Kidney (tissue), 22 donors: ENCODE measurements at places on chromosomes 4 and X. TPM values are rescaled to one million over a fixed set of nuclear protein-coding genes. Genes with fewer than 3 reads are reported as not detected.

The ART3 gene
- not detected for polyA plus RNA-seq

The YIPF7 gene
- not detected for polyA plus RNA-seq

DNA sequence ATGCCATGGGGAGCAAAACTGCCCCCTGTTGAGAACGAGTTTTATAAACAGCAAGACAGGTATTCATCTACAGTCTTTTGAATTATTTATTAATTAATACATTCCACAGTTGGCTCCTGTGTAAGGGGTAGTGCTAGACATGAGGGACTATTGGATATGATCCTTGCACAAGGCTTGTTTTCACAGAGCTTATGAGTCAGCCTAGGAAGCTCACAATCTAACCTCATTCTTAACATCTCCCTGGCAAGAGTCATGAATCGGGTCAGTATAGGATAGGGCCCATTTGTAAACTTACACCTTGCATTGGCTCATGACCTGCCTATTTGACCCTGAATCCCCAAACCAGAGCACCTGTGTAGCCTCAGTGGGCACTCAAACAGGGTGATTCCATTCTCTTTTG is 209.1 kb upstream of the HCCS start:
- no peaks in the 10 kb centered on the region for H3K27me3 ChIP-seq
- no peak for DNase-seq
- H3K36me3 ChIP-seq, result no peaks in the 10 kb centered on the region

DNA sequence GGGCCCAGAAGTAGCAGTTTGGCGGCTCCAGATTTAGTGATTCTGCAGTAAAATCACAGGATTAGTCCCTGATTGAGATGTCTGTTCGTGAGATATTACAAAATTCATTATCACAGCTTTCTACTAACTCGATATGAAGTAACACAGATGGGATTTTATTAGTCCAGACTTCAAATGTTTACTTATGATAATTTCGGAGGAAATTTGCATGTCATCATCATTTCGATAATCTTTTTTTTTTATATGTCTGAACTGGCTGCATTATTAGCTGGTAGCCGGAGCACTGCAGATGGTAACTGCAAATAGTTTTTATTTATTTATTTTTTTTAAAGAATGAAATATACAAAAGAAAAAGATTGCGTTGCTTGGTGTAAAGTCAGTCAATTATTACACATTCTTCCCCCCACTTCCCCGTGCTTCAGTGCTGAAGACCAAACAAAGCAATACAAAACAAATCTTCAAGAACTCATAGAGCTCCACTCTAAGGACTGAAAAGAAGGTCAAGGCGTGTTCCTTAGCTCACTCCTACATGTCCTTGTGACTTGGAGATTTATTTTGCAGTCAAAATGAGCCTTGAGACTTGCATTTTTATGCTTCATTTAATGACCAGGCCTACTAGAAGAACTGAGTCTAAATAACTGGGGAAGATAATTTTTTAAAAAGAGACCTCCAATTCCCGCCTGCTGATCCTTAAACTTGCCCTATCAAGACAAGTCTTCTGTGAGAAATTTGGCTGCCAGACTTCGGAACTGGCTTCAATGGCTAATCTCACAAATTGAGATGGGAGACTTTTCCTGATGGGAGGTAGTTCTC is 11.7 kb upstream of the PITX2 start:
- H3K27ac ChIP-seq, result no peak overlapping the region
- no peaks in the 10 kb centered on the region for H3K4me1 ChIP-seq
- no peak for DNase-seq
- no peak overlapping the region for H3K4me3 ChIP-seq

The TMSB15B gene
- polyA plus RNA-seq, result 1.7 TPM

- no peak overlapping the region for H3K4me3 ChIP-seq
- no peaks in the 10 kb centered on the region for H3K36me3 ChIP-seq
- DNase-seq, result no peak
- H3K27me3 ChIP-seq, result peaks cover 2% of the 10 kb centered on the region
Observed at GRCh38 chr4:186297013-186297645, 31.1 kb downstream of the F11 start.

DNA sequence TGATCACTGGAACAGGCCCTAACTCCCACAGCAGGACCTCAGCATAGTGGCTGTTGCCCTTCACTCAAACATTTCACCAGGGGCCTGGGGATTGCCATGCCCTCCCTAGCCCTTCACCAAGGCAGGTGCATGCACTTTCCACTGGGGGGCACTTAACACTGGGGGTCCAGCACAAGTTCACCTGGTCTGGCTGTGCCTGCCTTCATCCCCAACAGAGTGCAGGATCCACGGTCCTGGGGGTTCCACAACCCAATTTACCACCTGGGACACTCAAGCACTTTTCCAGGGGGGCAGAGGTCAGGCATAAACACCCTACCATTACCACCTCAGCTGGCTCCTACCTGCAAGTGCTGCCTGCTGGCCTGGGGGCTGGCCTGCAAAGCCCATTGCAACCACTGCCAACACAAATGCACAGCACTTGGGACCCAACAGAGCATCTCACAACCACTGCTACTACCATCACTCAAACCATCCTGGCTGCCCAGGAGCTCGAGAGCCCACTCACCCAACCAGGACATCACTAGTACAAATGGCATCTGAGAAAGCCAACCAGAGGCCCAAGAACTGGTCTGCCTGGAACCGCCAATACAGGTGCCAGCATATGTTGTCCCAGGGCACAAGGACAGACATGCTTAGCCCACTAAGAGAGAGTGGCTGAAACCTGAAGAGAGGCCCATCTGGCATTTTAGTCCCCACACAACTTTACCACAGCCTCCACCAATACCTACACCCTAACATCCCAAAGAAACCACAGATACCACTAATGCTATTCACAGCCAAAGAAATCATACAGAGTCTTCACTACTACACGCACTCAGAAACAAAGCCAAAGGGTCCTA is 43.1 kb downstream of the NAT8L start:
- H3K36me3 ChIP-seq, result no peaks in the 10 kb centered on the region
- H3K27ac ChIP-seq, result no peak overlapping the region
- no peaks in the 10 kb centered on the region for H3K27me3 ChIP-seq
- H3K4me1 ChIP-seq, result no peaks in the 10 kb centered on the region
- no peak overlapping the region for H3K4me3 ChIP-seq
- DNase-seq, result no peak

DNA sequence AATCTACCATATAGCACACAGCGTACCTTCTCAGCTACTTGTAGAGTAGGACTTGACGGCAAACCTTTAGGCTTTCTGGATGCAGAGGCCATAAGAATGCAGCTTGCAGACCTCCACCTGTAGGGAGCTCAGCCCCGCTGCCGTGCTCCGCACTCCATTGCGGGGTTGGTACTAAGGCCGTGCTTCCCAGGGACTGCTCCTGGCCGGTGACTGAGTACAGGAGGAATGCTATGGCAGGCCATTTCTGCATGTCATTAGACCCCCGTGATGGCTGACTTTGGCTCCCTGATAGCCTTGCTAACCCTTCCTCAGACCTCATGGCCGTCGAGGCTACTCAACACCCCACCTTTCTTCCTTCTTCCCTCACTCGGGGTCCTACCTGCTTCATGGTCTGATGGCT is 26.4 kb downstream of the TIGD2 start:
- no peak for DNase-seq
- no peaks in the 10 kb centered on the region for H3K36me3 ChIP-seq
- H3K27me3 ChIP-seq, result no peaks in the 10 kb centered on the region

GRCh38 chrX:134803060-134803459 is 144.8 kb upstream of the PLAC1 start:
- no peaks in the 10 kb centered on the region for H3K4me1 ChIP-seq
- DNase-seq, result no peak
- no peak overlapping the region for H3K4me3 ChIP-seq
- H3K27me3 ChIP-seq, result no peaks in the 10 kb centered on the region

The MTTP gene
- 5.8 TPM for polyA plus RNA-seq

The EGF gene
- 72.8 TPM for polyA plus RNA-seq

DNA sequence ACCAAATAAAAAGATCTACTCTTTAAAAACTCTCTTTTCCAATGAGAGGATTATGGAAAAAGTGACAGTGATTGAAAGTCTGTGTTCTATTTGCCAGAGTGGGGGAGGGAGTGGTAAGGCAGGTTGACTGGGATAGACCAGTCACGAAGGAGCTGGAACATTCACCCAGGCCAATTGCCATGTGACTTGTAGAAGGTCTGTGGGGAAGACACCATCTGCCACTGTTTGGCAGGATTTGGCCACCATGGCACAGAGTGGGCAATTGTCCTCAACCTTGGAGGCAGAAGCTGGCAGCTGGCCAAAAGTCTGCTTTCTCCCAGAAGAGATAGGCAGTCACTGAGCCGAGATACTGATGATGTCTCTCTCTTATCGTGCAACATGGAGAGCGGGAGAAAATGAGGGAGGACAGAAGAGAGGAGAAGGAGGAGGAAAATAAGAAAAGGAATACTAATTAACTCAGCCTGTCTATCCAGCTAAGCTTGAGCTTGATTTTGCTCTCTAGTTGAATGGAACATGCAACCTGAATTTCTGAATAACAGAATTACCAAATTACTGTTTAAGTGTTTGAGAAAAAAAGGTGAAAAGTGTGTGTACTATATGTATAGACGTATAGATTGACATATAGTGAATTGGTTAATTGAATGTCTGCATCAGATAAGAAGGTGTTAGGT is 267.1 kb downstream of the ARHGAP24 start:
- no peak overlapping the region for H3K4me3 ChIP-seq
- H3K27me3 ChIP-seq, result no peaks in the 10 kb centered on the region
- no peaks in the 10 kb centered on the region for H3K4me1 ChIP-seq
- H3K36me3 ChIP-seq, result no peaks in the 10 kb centered on the region
- H3K27ac ChIP-seq, result no peak overlapping the region
- DNase-seq, result no peak

DNA sequence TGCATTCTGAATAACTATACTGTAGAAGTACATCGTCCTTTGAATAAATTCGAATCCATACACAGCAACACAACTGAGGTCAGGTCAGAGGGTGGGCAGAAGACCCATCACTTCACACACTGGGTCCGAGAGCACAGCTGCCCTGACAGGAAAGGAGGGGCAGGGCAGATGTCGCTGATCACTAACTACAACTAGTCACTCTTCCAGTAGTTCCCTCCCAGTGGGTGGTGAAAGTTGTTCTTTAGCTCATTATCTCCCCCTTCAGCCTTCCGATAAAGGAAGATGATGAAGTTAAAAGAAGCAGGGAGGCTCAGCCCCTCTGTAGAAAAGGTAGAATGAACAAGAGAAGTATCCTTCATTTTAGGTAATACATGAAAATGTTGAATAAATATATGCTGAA is 278.9 kb downstream of the INPP4B start:
- no peaks in the 10 kb centered on the region for H3K36me3 ChIP-seq
- no peaks in the 10 kb centered on the region for H3K27me3 ChIP-seq
- no peaks in the 10 kb centered on the region for H3K4me1 ChIP-seq
- no peak overlapping the region for H3K4me3 ChIP-seq
- no peak for DNase-seq
- no peak overlapping the region for H3K27ac ChIP-seq

DNA sequence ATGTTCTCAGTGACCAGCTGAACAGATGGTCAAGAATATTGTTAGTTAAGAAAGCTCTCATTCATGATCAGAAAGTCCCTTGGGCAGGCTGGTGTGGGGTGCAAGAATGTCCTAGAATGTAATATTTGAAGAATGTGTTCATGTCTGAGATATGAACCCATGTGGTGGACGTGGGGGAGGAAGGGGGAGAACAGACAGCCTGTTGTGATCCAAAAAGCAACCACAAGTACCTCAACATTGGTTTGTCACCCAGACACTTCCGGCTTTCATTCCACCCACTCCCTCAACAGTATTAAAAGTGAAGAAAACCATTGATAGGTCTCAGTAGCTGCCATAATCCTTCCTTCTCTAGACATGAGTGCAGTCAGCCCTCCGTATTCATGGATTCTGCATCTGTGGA is 82.2 kb downstream of the MAML3 start:
- H3K4me1 ChIP-seq, result peaks cover 5% of the 10 kb centered on the region
- H3K36me3 ChIP-seq, result no peaks in the 10 kb centered on the region
- H3K27me3 ChIP-seq, result no peaks in the 10 kb centered on the region
- H3K27ac ChIP-seq, result no peak overlapping the region
- H3K4me3 ChIP-seq, result no peak overlapping the region
- no peak for DNase-seq

GRCh38 chrX:22748093-22748999 is 251.4 kb upstream of the DDX53 start:
- H3K4me3 ChIP-seq, result no peak overlapping the region
- H3K27me3 ChIP-seq, result no peaks in the 10 kb centered on the region
- DNase-seq, result no peak

GRCh38 chr4:38470735-38471262 is 193.2 kb upstream of the KLF3 start:
- no peaks in the 10 kb centered on the region for H3K36me3 ChIP-seq
- H3K27me3 ChIP-seq, result no peaks in the 10 kb centered on the region
- H3K27ac ChIP-seq, result no peak overlapping the region
- DNase-seq, result no peak

- no peak overlapping the region for H3K27ac ChIP-seq
- H3K4me1 ChIP-seq, result no peaks in the 10 kb centered on the region
- no peak for DNase-seq
- H3K4me3 ChIP-seq, result no peak overlapping the region
- no peaks in the 10 kb centered on the region for H3K27me3 ChIP-seq
Observed at GRCh38 chrX:16251782-16252181, 84.5 kb downstream of the MAGEB17 start.

- H3K27ac ChIP-seq, result no peak overlapping the region
- H3K36me3 ChIP-seq, result no peaks in the 10 kb centered on the region
- H3K4me1 ChIP-seq, result no peaks in the 10 kb centered on the region
- no peak overlapping the region for H3K4me3 ChIP-seq
- no peak for DNase-seq
Observed at GRCh38 chr4:43757147-43757546, 691.5 kb downstream of the KCTD8 start.

DNA sequence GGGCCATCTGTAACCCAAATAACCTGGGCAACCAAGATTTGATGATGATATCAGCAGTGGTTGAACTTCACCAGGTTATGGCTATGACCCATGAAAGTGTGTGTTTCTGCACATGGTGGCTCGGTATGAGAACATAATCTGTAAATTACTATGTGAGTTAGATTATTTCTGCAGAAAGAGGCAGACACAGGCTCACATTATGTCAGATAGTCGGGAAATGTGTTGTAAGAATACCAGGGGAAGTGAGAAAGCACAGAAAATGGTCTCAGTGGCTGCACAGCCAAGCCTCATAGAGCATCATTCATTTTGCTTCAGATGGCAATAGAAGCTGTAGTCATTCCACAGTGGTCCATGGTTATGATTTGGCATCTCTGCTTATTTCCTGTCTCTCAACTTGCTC is 63.0 kb upstream of the RBPJ start:
- H3K27ac ChIP-seq, result no peak overlapping the region
- no peaks in the 10 kb centered on the region for H3K27me3 ChIP-seq
- no peaks in the 10 kb centered on the region for H3K36me3 ChIP-seq
- no peak overlapping the region for H3K4me3 ChIP-seq
- H3K4me1 ChIP-seq, result no peaks in the 10 kb centered on the region

DNA sequence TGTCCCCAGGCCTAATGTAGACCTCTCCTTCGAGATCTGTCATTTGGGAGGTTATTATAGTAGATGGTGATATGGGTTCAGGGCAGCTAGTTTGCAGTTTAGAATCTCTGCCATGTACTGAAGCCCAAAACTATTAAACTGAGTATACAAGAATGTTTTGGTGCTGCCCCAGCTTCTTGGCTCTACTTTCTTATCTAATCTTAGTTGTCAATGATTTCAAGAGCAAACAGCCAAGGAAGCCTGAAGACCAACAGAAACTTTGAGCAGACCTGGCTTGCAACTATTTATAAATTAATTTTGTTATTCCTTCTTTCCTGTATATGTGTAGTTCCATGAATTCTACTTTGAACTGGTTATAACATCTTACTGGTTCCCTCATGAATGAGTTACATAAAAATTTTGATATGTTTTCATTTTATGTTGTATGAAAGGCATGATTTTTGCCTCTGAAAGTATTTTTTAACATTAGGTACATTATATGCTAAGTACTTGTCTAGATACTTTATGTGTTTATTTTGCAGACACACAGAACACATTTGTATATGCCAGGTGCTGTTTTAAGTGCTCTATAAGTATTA is 2.0 kb upstream of the MGST2 start:
- H3K4me1 ChIP-seq, result peaks cover 20% of the 10 kb centered on the region
- no peaks in the 10 kb centered on the region for H3K36me3 ChIP-seq
- no peak overlapping the region for H3K27ac ChIP-seq
- DNase-seq, result no peak
- H3K27me3 ChIP-seq, result no peaks in the 10 kb centered on the region
